ENCODE measurements at places on chromosomes 4 and X. TPM values are rescaled to one million over a fixed set of nuclear protein-coding genes. Genes with fewer than 3 reads are reported as not detected.

The SEC24D gene
- 51.1 TPM for total RNA-seq

The ZDHHC15 gene
- not detected for total RNA-seq

The RIBC1 gene
- total RNA-seq, result 0.55 TPM

The PNMA5 gene
- total RNA-seq, result not detected

GRCh38 chr4:25493466-25493865 lies 116.4 kb downstream of the ANAPC4 start:
- H3K27me3 ChIP-seq, result no peaks in the 10 kb centered on the region
- no peaks in the 10 kb centered on the region for H3K36me3 ChIP-seq
- H3K27ac ChIP-seq, result no peak overlapping the region
- H3K4me1 ChIP-seq, result no peaks in the 10 kb centered on the region

GRCh38 chr4:148790691-148791090 lies 348.5 kb upstream of the NR3C2 start:
- no peaks in the 10 kb centered on the region for H3K36me3 ChIP-seq
- H3K4me1 ChIP-seq, result no peaks in the 10 kb centered on the region
- no peak overlapping the region for H3K27ac ChIP-seq
- no peak overlapping the region for H3K4me3 ChIP-seq
- DNase-seq, result no peak

- H3K27ac ChIP-seq, result no peak overlapping the region
- no peak for DNase-seq
- no peak overlapping the region for H3K4me3 ChIP-seq
- no peaks in the 10 kb centered on the region for H3K36me3 ChIP-seq
- peaks cover 29% of the 10 kb centered on the region for H3K4me1 ChIP-seq
Measured at GRCh38 chrX:49184294-49185281, 1.6 kb downstream of the PRICKLE3 start.

DNA sequence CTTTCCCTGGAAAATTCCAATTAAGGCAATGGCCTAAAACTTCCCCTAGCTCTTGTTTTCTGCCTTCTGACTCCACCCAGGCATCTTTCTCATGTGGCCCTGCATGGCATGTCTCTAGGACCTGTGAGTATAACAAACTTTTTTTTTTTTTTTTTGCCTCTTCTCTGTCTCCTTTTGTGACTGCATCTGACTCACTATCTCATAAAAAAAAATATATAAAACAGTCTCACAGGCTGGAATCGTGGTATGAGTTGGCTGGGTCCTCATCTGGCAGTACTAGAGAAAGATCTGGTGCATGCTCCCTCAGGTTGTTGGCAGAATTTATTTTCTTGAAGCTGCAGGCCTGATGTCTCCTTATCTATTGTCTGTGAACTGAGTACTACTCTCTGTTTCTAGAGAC lies 313.9 kb downstream of the TECRL start:
- no peak overlapping the region for H3K4me3 ChIP-seq
- H3K27ac ChIP-seq, result no peak overlapping the region
- H3K36me3 ChIP-seq, result no peaks in the 10 kb centered on the region
- DNase-seq, result no peak
- no peaks in the 10 kb centered on the region for H3K4me1 ChIP-seq
- no peaks in the 10 kb centered on the region for H3K27me3 ChIP-seq

DNA sequence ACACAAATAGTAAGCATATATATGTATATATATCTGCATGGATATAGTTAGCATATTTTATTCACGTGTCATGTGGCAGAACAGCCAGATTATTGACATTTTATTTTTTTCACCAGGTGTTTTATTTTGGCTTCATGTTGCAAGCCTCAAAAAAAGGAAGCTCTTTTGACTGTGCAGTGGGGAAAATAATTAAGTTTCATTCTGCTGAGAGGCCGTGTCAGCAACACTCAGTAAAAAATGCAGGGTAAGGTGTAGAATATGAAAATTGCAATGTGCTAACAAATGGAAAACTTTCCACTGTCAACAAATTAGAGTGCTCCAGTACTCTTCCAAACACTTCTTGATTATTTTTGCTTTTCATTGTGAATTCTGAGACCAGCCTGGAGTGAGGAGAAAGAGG lies 511.5 kb downstream of the GLUD2 start:
- no peaks in the 10 kb centered on the region for H3K36me3 ChIP-seq
- H3K27ac ChIP-seq, result no peak overlapping the region
- H3K4me3 ChIP-seq, result no peak overlapping the region
- H3K4me1 ChIP-seq, result no peaks in the 10 kb centered on the region
- no peaks in the 10 kb centered on the region for H3K27me3 ChIP-seq
- DNase-seq, result no peak

Measured in HepG2 (cell line).